ENCODE measurements at places on chromosomes 5 and 9. TPM values are rescaled to one million over a fixed set of nuclear protein-coding genes. Genes with fewer than 3 reads are reported as not detected.

Gene CDH10
- polyA plus RNA-seq, result 0.26 TPM

Gene HSPA4
- polyA plus RNA-seq, result 79.3 TPM

Gene KIF4B
- not detected for polyA plus RNA-seq

Gene SLC36A3
- polyA plus RNA-seq, result not detected

Gene PDE6A
- polyA plus RNA-seq, result 0.05 TPM

Gene MARCHF11
- 0.12 TPM for polyA plus RNA-seq

All from keratinocyte (primary cell).